ENCODE measurements at places on chromosomes 11 and 22. TPM values are rescaled to one million over a fixed set of nuclear protein-coding genes. Genes with fewer than 3 reads are reported as not detected.

GRCh38 chr11:66335531-66336233, 552 bp downstream of the RIN1 start:
- peaks cover 25% of the 10 kb centered on the region for H3K4me1 ChIP-seq
- no peaks in the 10 kb centered on the region for H3K27me3 ChIP-seq
- H3K27ac ChIP-seq: peak overlapping the region; percentile 79
- peak overlapping the region; percentile 65 for H3K4me3 ChIP-seq
- DNase-seq: no peak

DNA sequence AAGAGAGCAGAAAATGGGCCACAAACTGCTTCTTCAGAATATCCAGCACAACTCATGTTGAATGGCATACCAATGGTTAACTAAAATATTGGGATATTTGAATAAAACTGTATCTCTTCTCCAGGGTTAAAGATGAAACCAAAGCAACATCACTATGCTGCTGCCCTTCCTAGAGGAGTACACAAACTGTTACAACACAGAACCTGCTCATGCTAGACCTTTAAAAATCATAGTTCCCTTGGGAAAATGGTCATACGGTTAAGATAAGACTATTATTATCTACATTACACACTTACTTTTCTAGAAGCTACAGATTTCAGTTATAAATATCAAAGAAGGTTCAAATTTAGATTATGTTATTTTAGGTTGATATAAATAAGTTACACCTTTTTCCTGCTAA, 78.6 kb upstream of the TP53AIP1 start:
- H3K36me3 ChIP-seq: no peaks in the 10 kb centered on the region
- peaks cover 12% of the 10 kb centered on the region for H3K4me1 ChIP-seq
- H3K27ac ChIP-seq: no peak overlapping the region
- H3K27me3 ChIP-seq: no peaks in the 10 kb centered on the region

DNA sequence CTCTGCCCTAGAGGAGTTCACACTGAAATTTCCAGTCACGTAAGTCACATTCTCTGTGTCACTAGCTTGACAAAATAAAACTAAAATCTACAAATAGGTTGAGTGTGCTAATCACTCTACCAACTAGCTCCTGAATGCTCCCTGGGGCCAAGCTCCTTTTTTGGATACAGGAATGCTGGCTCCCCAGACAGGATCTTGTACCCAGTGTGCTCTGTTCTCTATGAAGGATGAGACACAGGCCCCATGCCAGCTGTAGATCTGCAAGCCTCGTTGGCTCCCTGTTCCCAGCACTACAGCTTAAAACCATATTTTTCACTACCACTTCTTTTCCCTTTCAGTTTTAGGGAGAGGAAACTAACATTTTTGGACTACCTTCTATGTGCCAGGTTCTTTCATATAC, 3.7 kb upstream of the IPO7 start:
- no peak for DNase-seq
- H3K36me3 ChIP-seq: no peaks in the 10 kb centered on the region
- peaks cover 5% of the 10 kb centered on the region for H3K4me1 ChIP-seq
- no peak overlapping the region for H3K27ac ChIP-seq

- no peaks in the 10 kb centered on the region for H3K36me3 ChIP-seq
- no peak overlapping the region for H3K4me3 ChIP-seq
- H3K27me3 ChIP-seq: no peaks in the 10 kb centered on the region
- no peak overlapping the region for H3K27ac ChIP-seq
Measured at GRCh38 chr11:48096588-48097525, 116.5 kb downstream of the PTPRJ start.

GRCh38 chr22:29817724-29818123, 20.4 kb downstream of the ASCC2 start:
- H3K4me3 ChIP-seq: no peak overlapping the region
- H3K36me3 ChIP-seq: no peaks in the 10 kb centered on the region
- H3K4me1 ChIP-seq: peaks cover 39% of the 10 kb centered on the region

- no peak within 1 kb of the TSS for H3K4me3 ChIP-seq
- DNase-seq: no peak
- peaks cover 9% of the 10 kb centered on the region for H3K4me1 ChIP-seq
- no peaks in the 10 kb centered on the region for H3K36me3 ChIP-seq
Measured at GRCh38 chr22:21632237-21632895, at the start of gene CCDC116. TSS of gene CCDC116 (plus strand) at chr22:21632760. CDS start at chr22:21633182, 422 bp downstream.

- H3K27ac ChIP-seq: no peak overlapping the region
- H3K27me3 ChIP-seq: peaks cover 4% of the 10 kb centered on the region
- H3K4me3 ChIP-seq: no peak overlapping the region
- H3K36me3 ChIP-seq: no peaks in the 10 kb centered on the region
Measured at GRCh38 chr22:43239193-43239780, 52.4 kb upstream of the TTLL12 start.

- H3K4me3 ChIP-seq: no peak overlapping the region
- H3K36me3 ChIP-seq: no peaks in the 10 kb centered on the region
- DNase-seq: no peak
Measured at GRCh38 chr22:38023045-38023444, 34.2 kb upstream of the PICK1 start.

DNA sequence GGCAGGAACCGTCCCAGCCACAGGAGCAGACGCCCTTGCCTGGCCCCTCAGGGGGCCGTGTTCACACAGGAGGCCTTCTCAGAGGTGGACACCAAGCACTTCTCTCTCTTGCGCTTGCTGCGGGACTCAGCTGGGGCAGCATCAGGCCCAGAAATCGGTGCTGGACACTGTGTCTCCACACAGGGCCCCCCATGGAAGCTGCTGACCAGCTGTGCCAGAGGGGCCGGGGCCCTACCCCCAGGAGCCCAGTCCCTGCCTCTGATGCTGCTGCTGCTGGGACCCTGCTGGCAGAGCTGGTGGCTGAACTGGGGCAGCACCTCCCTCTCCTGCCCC, 4.0 kb downstream of the PLXNB2 start:
- no peak overlapping the region for H3K27ac ChIP-seq
- no peak overlapping the region for H3K4me3 ChIP-seq
- no peak for DNase-seq
- peaks cover 37% of the 10 kb centered on the region for H3K4me1 ChIP-seq

DNA sequence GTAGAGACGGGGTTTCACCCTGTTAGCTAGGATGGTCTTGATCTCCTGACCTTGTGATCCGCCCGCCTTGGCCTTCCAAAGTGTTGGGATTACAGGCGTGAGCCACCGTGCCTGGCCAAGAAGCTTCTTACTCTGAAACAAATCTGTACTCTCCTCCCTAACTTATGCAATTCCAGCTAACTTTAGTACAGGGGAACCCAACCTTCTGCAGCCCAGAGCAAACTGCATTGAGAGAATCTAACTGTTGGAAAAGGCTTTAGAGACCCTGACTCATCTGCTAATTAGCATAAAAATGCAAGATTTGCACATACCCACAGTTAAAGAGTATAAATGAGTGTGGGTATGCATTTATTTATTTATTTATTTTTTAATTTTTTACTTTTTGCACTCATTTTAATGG, 64.8 kb downstream of the APOL5 start:
- DNase-seq: peak; percentile 17
- peaks cover 79% of the 10 kb centered on the region for H3K4me1 ChIP-seq
- H3K4me3 ChIP-seq: no peak overlapping the region
- H3K36me3 ChIP-seq: no peaks in the 10 kb centered on the region
- H3K27me3 ChIP-seq: no peaks in the 10 kb centered on the region

GRCh38 chr11:114121804-114122504, 62.4 kb downstream of the ZBTB16 start:
- H3K4me3 ChIP-seq: no peak overlapping the region
- H3K36me3 ChIP-seq: peaks cover 18% of the 10 kb centered on the region
- no peak for DNase-seq
- H3K27ac ChIP-seq: peak overlapping the region; percentile 94

DNA sequence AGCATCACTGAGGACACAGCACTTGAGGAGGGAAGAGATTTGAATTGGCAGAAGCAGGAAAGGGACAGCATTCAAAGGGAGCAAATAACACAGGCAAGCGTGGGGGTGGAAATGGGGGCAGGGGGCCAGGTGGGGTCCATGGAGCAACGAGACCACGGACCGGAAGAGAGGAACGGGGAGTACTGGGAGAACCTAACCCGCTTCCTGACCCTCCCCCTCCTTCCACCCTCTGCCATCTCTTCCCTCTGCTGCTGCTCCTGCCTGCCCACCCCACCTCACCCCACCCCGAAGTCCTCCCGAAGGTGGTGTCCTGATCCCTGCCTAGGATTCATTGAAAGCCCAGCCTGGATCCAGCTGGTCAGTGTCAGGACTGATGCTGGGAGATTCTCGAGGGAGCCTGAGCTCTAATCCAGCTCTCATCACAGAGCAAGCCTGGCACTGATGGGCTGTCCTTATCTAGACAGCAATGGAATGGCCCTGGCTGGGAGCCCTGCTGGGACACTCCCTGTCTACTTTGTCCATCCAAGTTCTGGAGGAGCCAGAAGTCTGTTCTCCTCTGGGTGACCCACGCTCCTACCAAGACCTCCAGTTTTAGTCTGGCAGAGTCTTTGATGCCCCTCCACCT, 105.0 kb downstream of the TRIM29 start:
- H3K27ac ChIP-seq: no peak overlapping the region
- H3K36me3 ChIP-seq: no peaks in the 10 kb centered on the region
- no peaks in the 10 kb centered on the region for H3K27me3 ChIP-seq
- H3K4me3 ChIP-seq: no peak overlapping the region
- H3K4me1 ChIP-seq: no peaks in the 10 kb centered on the region

GRCh38 chr11:35683728-35684339, 21.3 kb downstream of the TRIM44 start:
- peaks cover 34% of the 10 kb centered on the region for H3K4me1 ChIP-seq
- DNase-seq: no peak
- H3K27ac ChIP-seq: no peak overlapping the region
- no peak overlapping the region for H3K4me3 ChIP-seq

GRCh38 chr22:23570681-23571080, 9.4 kb downstream of the IGLL1 start:
- no peaks in the 10 kb centered on the region for H3K36me3 ChIP-seq
- peaks cover 13% of the 10 kb centered on the region for H3K27me3 ChIP-seq
- H3K4me1 ChIP-seq: no peaks in the 10 kb centered on the region
- no peak for DNase-seq
- H3K27ac ChIP-seq: no peak overlapping the region
- no peak overlapping the region for H3K4me3 ChIP-seq

DNA sequence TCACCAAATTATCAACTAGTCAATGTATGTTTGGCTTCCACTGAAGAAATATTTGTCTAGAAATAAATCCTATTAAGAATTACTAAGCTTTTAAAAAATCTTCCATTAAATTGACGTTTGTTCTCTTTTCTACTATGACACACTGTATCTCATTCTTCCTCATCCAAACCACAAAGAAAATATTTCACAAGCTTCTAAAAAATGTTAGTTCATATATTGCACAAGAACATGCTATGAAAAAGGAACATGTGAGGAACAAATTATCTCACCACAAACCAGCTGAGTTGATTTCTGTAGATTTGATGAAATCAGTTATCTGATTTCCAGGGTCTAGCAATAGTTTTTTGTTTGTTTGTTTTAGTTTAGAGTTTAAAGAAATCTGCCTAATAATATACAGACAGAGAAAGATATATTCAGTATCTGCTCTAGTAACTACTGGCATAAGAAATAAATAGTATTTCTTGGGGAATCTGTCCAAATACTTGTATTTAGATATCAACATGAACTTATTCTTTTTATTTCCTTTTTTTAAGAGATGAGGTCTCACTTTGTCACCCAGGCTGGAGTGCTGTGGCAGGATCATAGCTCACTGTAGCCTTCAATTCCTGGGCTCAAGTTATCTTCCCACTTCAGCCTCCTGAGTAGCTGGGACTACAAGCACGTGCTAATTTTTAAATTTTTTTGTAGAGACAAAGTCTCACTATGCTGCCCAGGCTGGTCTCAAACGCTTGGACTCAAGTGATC, 161.7 kb downstream of the ATG16L2 start:
- no peaks in the 10 kb centered on the region for H3K36me3 ChIP-seq
- H3K4me1 ChIP-seq: peaks cover 1% of the 10 kb centered on the region
- H3K27me3 ChIP-seq: no peaks in the 10 kb centered on the region
- no peak overlapping the region for H3K4me3 ChIP-seq
- DNase-seq: no peak

GRCh38 chr22:34150023-34150422, 229.7 kb upstream of the LARGE1 start:
- no peak overlapping the region for H3K27ac ChIP-seq
- H3K4me3 ChIP-seq: no peak overlapping the region
- H3K27me3 ChIP-seq: no peaks in the 10 kb centered on the region
- no peaks in the 10 kb centered on the region for H3K36me3 ChIP-seq
- H3K4me1 ChIP-seq: no peaks in the 10 kb centered on the region
- no peak for DNase-seq

- H3K4me3 ChIP-seq: no peak overlapping the region
- H3K4me1 ChIP-seq: no peaks in the 10 kb centered on the region
Measured at GRCh38 chr11:4146772-4147098, 52.1 kb downstream of the RRM1 start.

DNA sequence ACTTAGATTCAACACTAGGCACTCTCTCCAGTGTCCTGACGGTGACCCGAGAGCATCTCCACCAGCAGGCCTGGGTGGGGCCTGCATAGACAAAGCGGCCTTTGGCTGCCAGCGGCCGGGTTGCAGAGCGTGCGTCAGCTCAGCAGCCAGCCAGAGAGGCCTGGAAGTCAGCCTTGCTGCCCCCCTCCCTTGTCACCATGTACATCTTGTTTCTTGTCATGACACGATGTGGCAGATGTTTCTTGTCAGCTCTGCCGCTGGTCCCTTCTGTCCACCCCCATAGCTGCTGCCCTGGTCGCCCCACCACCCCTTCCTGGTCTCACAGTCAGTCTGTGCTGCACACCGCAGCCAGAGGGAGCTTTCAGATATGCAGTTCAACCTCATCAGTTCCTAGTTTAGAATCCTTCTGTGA, 33.1 kb upstream of the CBX7 start:
- no peaks in the 10 kb centered on the region for H3K36me3 ChIP-seq

EI24 gene
- 120 TPM for total RNA-seq

OR52H1 gene
- not detected for total RNA-seq

ROM1 gene
- 1.6 TPM for total RNA-seq

TENM4 gene
- 0.02 TPM for total RNA-seq

TYMP gene
- 15.8 TPM for total RNA-seq

SLC25A18 gene
- total RNA-seq: 15.2 TPM

IGLL1 gene
- not detected for total RNA-seq

FGF3 gene
- not detected for total RNA-seq

PTPRCAP gene
- total RNA-seq: 1.2 TPM
